Stimulated activated CD8-positive, alpha-beta memory T cell treated with anti-CD3 and anti-CD28 coated beads, Interleukin-15, amount 100 ng/mL, for 4 hours (primary cell): ENCODE measurements at places on chromosomes 2 and 18.

DNA sequence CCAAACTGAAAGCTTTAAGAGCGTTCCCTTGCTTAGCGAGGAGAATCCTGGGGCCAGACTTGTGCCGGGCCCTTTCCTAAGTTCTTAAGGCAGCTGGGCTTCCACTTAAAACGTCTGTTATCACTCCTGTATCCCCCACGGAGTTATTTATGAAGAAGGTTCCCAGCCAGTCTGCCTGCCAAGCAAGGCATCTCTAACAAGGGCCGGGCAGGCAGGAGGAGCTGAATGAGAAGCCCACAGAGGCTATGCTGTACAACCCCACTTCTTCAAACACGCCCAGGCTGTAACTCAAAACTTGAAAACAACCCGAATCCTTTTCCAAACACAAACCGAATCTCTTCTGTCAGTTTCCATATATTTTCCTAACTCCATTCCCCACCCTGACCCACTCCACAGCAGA lies 39.0 kb upstream of the ZFP36L2 start:
- no peak for DNase-seq

DNA sequence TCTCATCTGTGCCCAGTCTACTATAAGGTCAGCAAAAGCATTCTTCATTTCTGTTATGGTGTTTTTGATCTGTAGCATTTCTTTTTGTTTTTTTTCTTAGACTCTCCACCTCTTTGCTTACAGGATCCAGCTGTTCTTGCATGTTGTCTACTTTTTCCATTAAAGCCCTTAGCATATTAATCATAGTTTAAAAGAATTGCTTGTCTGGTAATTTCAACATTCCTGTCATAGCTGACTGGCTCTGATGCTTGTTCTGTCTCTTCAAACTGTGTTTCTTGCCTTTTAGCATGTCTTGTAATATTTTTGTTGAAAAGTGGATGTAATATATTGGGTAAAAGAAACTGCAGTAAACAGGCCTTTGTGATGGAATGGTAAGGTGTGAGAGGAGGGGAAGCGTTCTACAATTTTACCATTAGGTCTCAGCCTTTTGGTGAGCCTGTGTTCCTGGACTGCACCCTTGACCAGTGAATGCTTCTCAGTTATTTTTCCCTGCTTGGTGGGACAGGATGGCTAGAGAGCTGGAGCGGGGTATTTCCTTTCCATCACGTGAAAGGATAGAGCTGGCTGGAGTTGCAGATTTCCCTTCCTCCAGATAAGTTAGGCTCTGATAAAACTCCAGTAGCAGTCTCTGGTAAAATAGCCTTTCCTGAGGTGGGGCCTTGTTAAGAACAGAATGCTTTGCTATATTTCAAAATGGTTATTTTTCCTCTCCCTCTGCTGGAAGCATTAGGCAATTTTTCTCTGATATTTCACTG lies 65.4 kb downstream of the PLA2R1 start:
- no peak for DNase-seq

- DNase-seq = no peak
Measured at GRCh38 chr2:232592772-232593395, 40.5 kb upstream of the EFHD1 start.

GRCh38 chr2:157304811-157305722 lies 20.6 kb downstream of the ERMN start:
- no peak for DNase-seq

- no peak for DNase-seq
Measured at GRCh38 chr2:136128905-136129304, 11.0 kb upstream of the CXCR4 start.

DNA sequence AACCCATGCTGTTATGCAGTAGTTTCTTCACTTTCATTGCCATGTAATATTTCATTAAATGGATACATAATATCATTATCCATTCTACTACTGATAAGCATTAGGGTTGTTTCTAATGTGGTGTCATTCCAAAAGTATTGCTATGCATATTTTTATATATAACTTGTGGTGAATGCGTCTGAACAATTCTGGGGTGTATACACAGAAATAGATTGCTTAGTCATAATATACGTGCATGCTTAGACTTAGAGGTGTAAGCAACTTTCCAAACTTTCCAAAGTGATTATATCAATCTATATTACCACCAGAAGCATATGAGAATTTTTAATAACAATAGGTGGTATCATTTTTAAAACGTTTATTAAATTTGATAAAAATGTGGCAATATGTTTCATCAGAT lies 540.9 kb downstream of the DSC3 start:
- DNase-seq = no peak

DNA sequence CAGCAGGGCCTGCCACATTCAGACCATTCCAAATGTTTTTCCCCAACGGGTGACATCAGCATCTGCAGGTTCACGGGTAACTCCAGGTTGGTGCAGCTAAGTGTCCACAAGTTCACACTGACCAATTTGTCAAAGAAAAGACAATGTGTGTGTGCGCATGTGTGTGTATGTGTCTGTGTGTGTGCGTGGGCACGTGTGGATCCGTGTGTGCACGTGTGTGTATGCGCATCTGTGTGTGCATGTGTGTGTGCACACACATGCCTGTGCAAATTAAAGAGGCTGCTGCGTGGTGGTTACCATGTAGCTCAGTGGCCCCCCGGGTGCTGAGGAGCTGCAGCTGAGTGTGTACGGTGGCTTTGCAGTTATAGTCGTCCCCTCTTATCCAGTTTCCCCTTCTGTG lies 187.4 kb downstream of the TMEM18 start:
- no peak for DNase-seq

- no peak for DNase-seq
Measured at GRCh38 chr2:37243435-37243834, 12.0 kb downstream of the NDUFAF7 start.

GRCh38 chr2:235546151-235546435 lies 52.2 kb downstream of the AGAP1 start:
- no peak for DNase-seq

- no peak for DNase-seq
Measured at GRCh38 chr2:240250985-240251847, 110.8 kb upstream of the OTOS start.

GRCh38 chr2:27973592-27973991 lies 83.1 kb downstream of the BABAM2 start:
- DNase-seq = no peak

- DNase-seq = no peak
Measured at GRCh38 chr2:148968776-148969319, 69.7 kb upstream of the LYPD6B start.

DNA sequence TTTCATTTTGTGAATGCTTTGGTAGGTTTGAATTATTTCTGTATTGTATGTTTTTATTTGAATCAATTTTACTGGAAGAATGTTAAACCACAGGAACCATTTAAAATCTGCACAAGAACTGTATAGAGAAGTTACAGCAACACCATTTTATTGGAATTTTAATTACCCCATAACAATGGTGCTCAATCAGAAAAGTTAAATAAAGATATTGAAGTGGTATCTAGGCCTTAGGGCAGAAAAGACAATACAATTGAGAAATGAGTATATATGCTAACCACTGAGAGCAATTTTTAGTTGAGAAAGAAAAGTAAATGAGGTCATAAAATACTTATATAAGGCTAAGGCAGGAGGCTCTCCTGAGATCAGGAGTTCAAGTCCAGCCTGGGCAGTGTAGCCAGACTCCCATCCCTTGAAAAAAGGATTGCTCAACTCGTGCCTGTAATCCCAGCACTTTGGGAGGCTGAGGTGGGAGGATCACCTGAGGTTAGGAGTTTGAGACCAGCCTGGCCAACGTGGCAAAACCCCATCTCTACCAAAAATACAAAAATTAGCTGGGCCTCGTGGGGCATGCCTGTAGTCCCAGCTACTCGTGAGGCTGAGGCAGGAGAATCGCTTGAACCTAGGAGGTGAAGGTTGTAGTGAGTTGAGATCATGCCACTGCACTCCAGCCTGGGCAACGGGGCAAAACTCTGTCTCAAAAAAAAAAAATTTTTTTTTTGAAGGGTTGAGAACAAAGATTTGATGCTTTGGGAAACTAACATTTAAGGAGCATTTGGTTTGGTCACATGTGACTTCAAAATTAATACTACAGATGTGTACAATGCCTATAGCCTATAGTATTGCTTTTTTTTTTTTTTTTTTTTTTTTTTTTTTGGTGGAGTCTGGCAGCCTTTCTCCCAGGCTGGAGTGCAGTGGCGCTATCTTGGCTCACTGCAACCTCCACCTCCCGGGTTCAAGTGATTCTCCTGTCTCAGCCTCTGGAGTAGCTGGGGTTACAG lies 212.9 kb upstream of the STON1 start:
- DNase-seq = no peak

- DNase-seq = no peak
Measured at GRCh38 chr18:58321986-58322385, 278.0 kb downstream of the NEDD4L start.

DNA sequence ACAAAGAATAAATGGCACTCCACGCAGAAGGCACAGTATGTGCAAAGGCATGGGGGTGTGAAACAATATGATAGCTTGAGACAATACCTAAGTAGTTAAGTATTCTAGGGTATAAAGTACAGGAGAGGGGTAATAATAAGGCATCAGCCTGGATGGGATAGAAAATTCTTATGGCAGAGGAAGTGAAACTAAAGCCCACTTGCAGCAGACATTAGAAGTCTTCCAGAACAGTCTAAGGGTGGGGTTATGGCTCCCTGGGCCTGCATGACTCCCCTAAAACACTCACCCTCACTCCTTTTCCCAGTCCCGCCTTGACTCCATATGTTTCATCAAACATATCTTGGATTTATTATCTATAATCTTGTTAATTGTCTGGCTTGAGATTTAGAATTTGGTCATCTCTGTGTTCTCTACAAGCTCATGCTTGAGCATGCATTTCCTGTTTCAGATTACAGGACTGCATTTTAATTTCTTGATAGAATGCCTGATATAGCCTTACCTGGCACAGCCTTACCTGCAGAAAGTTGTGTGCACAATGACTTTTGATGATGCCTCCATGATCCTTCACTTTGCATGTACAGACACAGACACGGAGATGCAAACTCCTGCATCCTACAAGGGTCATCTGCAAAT lies 28.5 kb upstream of the TMBIM1 start:
- DNase-seq = no peak

DNA sequence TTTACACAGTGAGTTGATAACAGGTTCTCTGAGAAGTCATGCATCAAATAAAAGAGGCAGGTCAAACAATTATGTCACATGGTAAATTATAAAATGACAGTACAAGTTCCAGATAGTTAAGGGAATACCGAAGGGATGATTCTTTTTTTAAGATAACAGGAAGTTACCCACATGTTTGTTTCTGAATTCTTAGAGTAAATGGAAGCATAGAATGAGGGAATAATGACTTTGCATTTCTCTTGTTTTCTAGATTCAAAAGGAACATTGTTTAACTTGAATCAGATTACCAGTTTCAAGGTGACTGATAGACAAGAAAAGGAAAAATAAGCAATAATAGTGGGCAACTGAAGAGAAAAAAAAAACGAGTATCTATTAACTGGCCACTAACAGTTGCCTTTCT lies 124.5 kb downstream of the MIB1 start:
- no peak for DNase-seq

GRCh38 chr18:72180689-72181088 lies 363.5 kb downstream of the CBLN2 start:
- no peak for DNase-seq

- no peak for DNase-seq
Measured at GRCh38 chr18:62883937-62884735, 168.8 kb downstream of the PHLPP1 start.

DNA sequence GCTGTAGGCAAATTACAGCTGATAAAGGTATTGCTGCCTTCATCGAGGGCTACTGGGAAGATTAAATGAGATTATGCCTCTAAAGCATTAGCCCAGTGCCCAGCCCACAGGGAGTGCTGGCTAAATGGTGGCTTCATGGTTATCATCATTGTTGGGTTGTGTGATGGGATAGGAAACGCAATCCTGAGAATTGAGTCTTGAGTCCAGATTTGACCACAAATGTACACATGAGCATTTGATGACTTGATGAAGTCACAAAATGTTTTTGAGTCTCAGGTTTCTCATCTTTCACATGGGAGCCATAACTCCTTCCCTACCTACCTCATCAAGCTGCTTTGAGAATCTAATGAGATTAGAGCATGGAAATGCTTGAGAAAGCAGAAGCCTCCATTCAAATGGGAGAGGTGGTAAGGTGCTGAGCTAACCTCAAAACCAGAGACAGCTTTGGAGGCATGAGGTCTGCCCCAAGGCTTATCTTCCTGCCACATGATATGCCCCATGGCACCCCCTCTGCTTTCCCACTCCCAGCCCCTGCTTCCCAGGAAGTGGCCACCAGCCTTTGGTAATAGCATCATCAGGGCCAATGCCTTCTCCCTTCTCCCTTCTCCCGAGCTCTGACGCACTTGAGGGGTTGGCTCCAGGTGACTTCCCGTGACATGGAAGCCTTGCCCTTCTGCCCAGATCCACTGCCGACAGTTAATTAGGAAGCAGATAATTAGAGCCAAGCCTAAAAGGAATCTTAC lies 149.4 kb upstream of the EPAS1 start:
- no peak for DNase-seq

- DNase-seq = no peak
Measured at GRCh38 chr18:22164337-22165048, 4.9 kb upstream of the GATA6 start.

- DNase-seq = no peak
Measured at GRCh38 chr2:12594590-12594989, 122.1 kb upstream of the TRIB2 start.

DNA sequence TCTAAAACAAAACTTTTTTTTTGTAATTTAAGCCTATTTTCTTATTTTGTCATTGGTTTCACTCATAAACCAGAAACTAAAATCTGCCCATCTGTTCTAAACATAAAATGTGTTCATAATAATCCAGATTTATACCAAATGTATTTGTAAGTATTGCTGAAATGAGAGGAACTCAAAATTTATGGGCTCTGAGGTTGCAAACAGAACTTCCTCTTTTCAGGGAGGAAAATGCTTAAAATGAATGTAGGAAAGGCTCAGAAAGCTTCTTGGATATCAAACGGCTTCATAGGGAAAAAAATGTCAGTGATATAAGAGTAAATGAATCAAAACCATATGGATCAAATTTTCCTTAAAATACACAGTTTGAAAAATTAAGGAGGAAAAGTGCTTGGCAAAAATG lies 83.9 kb downstream of the PAX3 start:
- DNase-seq = no peak

- peak; percentile 25 for DNase-seq
Measured at GRCh38 chr2:12717191-12718014, 667 bp downstream of the TRIB2 start.

GRCh38 chr2:237055386-237056100 lies 30.1 kb upstream of the COPS8 start:
- no peak for DNase-seq

DNA sequence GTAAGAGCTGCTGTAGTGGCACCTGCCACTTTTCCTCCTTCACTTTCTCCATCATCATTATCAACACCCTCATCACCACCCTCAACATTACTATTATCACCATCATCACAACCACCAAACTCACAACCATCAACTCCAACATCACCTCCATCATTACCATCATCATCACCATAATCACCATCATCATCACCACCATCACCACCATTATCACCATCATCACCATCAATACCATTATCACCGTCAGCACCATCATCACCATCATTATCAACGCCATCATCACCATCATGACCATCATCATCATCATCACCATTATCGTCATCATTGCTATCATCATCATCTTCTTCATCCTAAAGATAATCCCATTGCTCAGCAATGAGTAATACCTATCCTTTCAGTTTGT lies 255.8 kb downstream of the CYRIA start:
- DNase-seq = no peak

- DNase-seq = no peak
Measured at GRCh38 chr2:63049211-63049969, 1.2 kb upstream of the OTX1 start.

- no peak for DNase-seq
Measured at GRCh38 chr2:228675091-228675490, 493.6 kb upstream of the SPHKAP start.

GRCh38 chr2:207155516-207156444 lies 10.0 kb downstream of the KLF7 start:
- no peak for DNase-seq

GRCh38 chr2:43010438-43011157 lies 215.8 kb downstream of the ZFP36L2 start:
- DNase-seq = no peak
